NCI-H1417 (cell line): ENCODE measurements at places on chromosomes 11 and 22.

DNA sequence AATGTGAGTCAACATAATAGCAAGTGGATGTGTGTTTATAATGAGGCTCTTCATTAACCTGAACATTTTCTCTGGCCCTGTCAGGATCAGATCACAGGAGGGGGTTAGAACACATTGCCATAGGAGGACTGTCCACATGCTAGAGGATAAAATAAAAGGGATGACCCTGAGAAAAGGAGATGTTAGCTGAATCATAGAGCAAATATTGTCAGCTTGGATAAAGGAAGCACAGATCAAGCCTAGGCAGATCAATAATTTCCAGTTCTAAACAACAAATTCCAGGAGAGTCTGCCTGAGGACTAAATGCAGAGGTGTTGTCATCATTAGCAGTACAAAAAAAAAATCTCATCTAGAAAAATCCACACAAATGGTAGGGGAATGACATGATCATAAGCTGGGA is 337.9 kb downstream of the LRRC4C start:
- DNase-seq = no peak

- DNase-seq = no peak
Observed at GRCh38 chr11:131681920-131682319, 311.5 kb downstream of the NTM start.

GRCh38 chr11:61362542-61362875 is 335 bp downstream of the TMEM138 start:
- DNase-seq = no peak

DNA sequence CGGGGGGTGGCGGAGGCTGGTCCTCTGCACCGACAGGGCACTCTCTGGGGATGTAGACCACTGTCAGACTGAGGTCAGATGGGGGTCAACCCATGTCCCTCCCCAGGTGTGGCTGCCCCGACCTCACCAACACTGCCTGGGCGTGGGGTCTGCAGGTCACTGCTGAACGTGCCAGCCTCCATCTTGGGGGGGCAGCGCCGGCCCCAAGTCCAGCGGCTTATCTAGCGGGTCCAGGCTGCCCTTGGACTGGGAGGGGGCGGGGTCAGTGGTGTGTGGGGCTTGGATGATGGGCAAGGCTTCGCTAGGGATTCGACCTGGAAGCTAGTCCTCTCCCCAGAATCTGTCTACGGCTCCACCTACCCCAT is 178.2 kb downstream of the IGLL1 start:
- DNase-seq = no peak

DNA sequence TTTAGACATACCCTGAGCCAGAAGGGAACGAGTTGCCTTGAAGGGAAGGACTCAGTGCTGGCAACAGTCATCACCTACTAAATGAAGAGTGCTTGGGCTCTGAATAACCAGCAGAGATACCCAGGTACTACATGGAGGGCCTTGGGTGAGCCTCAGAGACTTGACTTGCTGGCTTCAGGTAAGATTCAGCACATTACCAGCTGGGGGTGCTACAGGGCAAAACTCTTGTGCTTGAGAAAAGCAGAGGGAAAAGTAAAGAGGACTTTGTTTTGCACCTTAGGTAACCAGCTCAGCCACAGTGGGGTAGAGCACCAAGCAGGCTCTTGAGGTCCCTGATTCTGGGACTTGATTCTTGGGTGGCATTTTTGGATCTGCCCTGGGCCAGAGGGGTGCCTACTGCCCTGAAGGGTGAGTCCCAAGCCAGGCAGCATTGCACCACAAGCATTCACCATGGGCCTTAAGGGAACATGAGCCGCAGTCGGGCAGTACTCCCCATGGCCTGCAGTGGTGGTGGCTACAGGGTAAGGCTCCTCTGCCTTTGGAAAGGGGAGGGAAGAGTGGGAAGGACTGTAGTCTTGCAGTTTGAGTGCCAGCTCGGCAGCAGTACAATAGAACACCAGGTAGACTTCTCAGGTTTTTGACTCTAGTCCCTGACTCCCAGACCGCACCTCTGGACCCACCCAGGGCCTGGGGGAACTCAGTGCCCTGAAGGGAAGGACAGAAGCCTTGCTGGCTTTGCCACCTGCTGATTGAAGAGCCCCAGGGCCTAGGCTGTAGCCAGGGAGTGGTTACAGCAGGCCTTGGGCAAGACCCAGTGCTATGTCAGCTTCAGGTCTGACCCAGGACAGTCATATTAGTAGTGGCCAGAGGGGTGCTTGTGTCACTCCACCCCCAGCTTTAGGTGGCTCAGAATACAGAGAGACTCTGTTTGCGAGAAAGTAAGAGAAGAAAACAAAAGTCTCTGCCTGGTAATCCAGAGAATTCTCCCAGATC is 22.7 kb upstream of the PLEKHA7 start:
- no peak for DNase-seq

DNA sequence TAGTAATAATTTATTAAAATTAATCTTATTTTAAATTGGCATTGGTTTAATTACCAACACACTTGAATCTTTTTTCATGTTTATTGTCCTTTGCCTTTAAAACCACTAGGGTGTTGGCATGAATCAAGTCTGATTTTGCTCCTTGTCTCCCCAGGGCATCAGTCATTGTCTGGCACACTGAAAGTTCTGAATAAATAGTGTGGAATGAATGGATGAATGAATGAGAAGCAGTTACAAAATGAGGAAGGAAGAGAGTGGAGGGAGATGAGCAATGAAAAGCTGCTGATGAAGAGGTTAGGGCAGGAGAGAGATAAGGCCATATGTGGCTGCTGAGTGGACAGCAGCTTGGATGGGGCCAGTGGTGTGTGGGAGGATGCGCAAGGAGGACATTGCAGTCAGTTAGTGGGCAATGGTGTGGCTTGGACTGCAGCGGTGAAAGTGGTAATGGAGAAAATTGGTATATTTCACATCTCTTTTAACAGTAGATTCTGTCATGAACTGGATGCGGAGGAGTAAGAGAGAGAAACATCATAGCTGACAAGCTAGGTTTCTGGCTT is 132.0 kb downstream of the SPON1 start:
- DNase-seq = no peak

DNA sequence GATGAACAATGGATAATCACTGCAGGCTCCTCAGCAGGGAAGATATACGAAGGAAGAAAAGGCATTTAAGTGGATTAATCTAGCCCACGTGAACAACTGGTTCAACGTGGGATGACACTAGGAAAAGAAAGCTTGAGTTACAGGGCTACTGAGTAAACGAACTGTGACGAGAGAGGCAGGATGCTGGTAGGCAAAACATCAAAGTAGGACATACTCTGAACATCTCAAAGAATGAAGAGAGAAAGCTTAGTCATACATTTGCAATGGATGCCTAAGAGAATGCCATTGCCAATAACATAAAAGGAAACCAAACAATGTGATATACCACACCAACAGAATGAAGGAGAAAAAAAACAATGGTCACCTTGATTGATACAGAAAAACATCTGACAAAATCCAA is 12.9 kb downstream of the USP28 start:
- DNase-seq = no peak

GRCh38 chr22:45069925-45070324 is 60.1 kb upstream of the PHF21B start:
- DNase-seq = no peak

DNA sequence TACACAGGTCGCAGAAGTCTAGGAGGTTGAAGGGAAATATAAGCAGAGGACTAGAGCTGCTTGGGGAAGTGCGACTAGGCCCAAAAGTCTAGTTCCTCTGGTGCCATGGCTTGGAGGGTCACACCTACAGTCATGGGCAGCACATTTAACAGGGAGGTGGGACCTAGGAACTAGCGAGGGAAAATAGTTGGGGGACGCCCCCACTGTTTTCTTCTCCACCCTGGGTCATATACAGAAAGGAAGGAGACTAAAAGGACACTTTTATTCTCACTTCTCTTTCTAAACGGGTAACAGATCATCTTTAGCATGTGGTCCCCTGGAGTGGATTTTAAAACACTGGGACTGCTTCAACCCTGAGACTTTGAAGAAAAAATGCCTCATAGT is 16.6 kb downstream of the APIP start:
- DNase-seq = peak; percentile 12

DNA sequence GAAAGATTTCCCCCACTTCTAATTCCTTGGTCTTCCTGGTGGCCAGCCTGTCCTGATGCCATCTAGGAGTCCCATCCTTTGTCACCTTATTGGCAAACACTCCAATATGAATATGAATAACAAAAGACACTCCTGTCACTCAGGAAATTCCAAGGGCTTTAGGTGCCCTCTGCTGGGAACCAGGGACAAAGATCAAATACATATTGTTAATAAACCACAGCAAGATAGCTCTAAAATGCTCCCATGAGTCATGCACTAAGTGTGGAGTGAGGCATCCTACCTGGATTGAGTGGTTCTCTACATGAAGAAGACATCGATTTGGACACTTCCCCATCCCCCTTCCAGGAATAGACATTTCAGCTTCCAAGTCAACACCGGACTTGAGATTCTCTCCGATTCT is 823.6 kb downstream of the TBC1D22A start:
- no peak for DNase-seq

- DNase-seq = no peak
Observed at GRCh38 chr22:27999876-28000275, 80.8 kb upstream of the PITPNB start.

DNA sequence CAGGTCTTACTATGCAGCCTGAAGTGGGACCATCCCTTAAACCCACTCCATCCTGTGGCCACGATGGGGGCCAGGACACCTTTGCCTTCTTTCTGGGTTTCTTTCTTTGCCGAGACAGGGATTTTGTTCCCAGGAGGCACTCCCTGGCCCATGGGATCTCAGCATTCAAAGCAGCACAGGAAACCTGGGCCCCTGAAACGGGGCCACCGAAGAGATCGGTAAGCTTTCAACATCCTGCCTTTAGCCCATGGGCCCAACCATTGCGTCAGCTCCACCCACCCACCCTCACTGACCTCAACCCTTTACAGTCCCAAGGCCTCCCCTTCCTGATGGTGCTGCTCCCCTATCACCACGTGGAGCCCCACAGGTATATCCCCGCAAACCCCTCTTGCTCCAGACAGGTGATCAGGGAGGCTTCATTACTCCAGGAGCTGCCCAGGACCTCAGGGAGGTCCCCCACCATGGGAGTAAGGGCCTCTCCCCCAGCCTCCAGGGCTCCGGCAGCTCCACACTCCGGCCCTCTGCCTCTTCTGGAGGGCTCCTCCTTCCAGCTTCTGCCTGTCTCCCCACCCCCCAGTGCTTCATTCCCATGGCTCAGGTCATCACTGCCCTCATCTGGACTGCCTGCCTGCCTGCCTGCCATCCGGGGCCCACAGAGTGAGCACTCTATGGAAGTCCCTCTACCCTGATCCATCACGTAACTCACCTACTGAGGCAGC is 42.0 kb upstream of the TUB start:
- no peak for DNase-seq

DNA sequence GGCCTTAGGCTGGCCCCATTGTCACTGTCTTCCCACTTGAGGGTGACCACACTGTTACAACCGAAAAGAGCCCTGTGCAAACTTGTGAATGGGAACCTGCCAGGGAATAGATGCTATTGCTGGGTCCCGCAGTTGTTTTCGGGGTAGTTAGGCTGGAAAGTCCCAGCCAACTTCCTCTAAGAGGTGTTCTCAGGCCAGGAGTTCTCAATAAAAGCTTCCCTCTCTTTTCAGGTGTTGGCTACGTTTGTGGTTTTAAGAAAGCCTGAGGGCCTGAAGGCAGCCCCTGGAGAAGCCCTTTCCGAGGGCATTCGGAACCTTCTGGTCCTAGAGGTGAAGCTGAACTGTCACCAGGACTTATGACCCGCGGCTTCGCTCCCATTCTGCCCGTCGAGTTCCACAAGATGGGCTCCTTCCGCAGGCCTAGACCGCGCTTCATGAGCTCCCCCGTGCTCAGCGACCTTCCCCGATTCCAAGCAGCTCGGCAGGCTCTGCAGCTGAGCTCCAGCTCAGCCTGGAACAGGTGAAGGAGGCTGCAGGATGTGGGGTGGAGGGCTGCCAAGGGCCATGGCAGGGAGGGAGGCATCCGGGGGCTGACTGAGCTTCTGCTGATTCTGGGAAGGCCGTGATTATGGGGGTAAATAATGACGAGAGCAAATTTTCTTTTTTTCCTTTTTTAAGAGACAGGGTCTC is 104.8 kb downstream of the PRR5L start:
- no peak for DNase-seq

GRCh38 chr11:47399860-47400767 is 8.3 kb upstream of the SLC39A13 start:
- DNase-seq = peak; percentile 22

- DNase-seq = no peak
Observed at GRCh38 chr11:98940913-98941312, 79.8 kb upstream of the CNTN5 start.

DNA sequence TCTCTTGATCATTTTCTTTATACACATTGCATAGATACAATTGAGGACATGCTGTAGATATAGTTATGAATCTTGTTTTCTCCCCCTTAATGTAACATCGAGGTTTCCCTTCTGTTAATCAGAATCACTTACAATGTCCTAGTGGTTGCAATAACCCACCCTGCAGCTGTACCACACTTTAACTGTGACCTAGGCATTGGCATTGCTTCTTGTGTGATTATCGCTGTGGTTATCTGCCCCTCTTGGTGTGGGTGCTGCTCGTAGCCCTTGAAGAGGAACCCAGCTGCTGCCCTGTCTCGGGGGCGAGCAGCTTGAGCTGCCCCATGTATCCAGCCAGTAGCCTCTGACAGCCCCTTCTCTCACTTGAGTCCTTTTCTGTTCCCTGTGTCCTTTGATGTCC is 1.5 kb downstream of the DGAT2 start:
- DNase-seq = no peak

DNA sequence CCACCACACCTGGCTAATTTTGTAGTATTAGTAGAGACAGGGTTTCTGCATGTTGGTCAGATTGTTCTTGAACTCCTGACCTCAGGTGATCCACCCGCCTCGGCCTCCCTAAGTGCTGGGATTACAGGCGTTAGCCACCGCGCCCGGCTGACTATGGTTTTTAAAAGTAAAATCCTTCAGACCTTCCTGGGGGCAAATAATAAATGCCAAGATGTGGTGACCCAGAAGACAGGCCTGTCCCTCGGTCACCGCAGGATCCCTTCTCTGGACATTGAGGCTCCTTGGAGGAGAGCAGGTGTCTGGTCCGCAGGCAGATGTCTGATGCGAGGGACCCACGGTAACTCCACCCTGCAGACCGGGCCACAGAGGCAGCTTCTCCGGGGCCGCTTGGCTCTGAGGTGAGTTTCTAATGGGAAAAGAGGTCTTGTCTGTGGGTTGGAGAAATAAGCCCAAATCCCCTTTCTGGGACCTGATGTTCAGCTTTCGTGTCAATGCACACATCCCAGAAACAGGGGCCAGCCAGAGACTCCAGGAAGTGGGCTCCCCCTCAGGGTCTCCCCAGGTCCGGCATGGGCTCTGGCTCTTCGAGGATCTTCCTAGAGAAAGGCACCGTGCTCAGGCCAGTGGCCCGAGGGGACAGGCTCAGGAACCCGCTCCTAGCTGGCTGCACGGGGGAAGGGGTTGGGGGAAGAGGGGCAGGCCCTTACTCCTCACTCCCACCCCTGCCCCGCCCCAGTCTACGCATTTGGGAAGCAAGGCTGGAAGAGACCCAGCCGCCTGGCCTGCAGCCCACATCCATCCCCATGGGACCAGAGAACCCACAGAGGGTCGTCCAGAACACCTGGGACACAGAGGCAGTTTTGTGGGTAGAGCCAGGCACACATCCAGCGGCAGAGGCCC is 100.6 kb downstream of the WNT7B start:
- DNase-seq = no peak
